ENCODE measurements at places on chromosomes 16 and 17. TPM values are rescaled to one million over a fixed set of nuclear protein-coding genes. Genes with fewer than 3 reads are reported as not detected.

DNA sequence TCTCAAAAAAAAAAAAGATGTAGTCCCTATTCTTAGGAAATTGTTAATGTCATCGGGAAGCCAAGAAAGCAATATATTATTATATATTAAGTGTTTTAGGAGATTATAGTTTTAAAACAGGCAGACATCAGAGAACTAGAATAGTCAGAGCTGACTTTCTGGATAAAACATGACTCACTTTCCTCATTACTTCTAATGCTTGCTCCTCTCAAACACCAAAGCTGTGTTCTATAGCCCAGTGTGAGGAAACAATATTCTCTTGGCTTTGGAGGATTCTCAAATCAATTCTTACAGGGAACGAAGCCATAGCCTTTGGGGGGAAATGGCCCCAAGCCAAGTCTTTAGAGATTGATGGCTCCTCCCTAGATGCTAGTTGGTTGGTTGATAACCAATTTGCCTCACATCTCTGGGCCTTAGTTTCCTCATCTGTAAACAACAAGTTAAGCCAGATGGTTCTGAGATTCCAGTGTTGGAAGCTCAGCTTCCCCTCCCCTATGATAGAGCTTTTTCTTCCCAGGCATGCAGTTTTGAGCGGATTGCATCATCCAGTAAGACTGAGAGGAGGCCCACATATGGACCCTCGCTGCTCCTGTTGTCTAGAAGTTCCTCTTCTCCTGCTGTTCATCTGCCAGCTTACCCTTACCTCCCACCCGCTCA, 12.4 kb downstream of the NMT1 start:
- DNase-seq, result peak; percentile 27

GRCh38 chr16:83686726-83687125, 121.1 kb upstream of the HSBP1 start:
- no peak for DNase-seq

GRCh38 chr17:40056379-40057015, 2.3 kb upstream of the MED24 start:
- no peak for DNase-seq

DNA sequence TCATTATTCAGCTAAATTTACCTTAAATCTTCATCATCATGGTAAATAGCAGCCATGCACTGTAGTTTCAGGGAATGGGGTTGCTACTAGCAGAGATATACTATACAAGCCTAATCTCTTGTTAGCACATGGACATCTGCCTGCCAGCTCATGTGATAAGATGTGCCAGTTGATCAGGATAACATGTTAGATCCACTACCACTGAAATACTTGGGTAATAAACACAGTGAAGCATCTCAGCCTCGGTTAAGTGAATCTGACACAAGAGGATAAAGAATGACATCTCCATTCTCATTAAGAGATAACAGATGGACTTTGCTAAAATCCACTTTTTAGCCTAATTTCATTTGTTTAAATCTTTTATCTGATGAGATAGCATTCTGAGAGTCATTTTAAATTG, 256.1 kb downstream of the CDH8 start:
- no peak for DNase-seq

GRCh38 chr16:79664407-79664806, 63.9 kb upstream of the MAF start:
- DNase-seq, result no peak

DNA sequence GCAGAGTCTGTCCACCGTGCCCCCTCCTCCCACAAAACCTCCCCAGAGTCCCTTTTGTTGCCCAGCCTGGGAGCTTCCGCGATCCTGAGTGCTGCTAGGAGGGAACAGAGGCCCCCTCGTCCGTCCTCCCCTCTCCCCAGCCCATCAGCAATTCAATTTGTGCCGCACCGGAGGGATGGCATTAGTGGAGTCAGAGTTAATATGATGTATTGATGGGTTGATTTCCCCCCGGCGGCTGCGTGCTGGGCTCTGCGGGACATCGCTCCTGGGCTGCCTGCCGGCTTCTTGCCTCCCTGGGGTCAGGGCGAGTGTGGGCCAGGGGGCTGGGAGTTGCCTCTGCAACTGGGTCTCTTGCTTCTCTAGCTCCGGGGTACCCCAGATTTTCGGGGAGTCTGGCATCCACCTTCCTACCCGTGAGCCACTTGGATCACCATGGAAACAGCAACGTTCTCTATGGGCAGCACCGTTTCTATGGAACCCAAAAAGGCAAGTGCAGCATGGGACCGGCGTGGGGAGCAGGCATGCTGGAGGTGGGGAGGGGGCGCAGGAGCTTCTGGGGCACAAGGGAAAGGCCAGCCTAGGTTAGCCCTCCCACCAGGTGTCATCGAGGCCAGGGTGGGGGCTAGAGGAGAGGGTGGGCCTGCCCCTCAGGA, 42.9 kb downstream of the BAHCC1 start:
- no peak for DNase-seq

DNA sequence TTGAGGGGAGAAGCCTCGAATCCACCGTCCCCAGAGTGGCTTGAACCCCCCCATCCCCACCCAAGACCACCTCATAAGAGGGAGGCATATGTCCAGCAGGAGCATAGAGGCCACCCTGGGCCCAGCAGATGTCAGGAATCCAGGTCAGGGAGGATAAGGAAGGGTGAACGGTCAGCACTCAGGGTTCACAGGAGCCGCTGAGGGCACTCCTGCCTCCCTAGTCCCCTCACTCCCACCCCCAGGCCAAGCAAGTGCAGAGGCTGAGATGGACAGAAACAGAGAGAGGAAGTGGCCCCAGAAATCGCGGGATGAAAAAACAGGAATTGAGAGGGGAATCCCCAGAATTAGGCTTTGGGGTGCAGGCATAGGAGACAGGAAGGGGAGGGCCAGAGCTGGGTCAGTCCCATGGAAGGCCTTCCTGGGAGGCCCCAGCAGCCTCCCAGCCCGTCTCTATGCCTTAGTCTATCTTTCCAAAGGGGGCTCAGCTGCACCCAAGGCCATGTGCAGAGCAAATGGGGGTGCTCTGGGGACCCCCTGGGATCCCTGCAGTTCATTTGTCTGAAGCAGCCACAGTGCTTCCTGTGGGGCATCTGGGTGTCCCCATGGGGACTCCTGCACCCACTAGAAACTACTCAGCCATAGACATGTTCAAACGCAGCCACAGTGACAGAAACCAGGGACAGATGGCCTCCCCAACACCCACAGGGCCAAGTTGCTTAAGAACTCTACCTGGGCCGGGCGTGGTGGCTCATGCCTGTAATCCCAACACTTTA, 1.7 kb downstream of the CMTM3 start:
- DNase-seq, result no peak

DNA sequence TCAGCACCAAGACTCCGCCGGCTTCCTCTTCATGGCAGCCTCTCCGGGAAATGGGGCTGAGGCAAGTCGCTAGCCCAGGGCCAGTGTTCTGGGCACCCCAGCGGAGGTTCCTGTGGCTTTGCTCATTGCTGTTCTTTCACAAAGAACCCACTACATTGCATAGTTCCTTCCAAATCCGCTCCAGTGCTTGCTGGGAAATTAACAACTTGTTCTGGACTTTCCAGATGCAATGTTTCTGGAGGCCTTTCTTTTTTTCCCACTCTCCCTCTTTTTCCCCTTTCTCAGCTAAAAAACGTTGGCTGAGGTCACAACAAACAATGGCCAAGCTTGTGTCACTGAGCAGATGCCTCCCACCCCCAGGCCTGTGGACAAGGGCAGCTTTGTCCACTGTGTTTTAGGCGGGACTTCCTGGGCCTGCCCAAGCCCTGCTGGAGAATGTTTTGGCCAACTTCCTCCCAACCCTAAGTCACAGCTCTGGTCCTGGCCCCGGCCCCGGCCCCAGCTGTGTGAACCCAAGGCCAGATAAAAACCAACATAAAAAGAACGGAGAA, 131.5 kb upstream of the RCVRN start:
- peak; percentile 72 for DNase-seq

DNA sequence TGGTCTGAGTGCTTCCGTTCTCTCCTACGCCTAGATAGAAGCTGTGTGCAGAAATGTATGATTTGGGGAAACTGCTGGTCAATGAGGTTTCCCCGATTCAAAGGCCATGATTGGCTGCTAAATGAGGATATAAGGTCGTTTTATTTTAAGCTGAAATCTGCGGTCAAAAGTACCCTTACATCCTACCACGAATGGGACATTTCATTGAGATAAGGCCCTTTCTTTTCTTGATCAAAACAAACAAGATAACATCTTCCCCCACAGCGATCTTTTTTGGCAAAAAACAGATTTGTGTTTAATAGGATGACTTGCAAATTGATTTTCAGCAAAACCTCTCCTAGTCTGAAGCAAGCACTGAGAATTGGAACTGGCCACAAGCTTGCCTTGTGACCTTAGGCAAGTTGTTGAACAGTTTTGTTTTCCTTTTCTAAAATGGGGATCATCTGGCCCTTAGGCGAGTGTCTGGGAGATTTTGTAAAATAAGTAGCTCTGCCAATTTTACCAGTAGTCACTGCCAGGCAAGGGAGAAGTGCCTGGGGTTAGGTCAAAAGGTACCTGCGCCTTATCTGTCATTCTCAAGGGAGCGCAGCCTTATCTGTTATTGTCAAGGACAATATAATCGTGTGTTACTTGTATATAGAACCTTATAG, 635 bp downstream of the SCPEP1 start:
- DNase-seq, result no peak

DNA sequence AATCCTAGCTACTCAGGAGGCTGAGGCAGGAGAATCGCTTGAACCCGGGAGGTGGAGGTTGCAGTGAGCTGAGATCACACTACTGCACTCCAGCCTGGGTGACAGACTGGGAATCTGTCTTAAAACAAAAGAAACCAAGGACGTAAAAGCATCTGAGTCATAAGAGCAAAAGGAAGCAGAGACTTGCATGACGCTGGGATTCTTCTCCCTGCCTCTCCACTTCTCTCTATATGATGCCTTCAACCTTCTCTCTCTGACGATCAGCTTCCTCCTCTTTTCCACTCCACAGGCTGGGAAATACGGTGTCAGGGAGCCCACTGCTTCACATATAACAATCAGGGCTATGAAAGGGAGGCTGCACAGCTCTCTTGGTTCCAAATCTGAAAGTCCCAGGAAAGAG, 43.2 kb upstream of the CCL1 start:
- no peak for DNase-seq

DNA sequence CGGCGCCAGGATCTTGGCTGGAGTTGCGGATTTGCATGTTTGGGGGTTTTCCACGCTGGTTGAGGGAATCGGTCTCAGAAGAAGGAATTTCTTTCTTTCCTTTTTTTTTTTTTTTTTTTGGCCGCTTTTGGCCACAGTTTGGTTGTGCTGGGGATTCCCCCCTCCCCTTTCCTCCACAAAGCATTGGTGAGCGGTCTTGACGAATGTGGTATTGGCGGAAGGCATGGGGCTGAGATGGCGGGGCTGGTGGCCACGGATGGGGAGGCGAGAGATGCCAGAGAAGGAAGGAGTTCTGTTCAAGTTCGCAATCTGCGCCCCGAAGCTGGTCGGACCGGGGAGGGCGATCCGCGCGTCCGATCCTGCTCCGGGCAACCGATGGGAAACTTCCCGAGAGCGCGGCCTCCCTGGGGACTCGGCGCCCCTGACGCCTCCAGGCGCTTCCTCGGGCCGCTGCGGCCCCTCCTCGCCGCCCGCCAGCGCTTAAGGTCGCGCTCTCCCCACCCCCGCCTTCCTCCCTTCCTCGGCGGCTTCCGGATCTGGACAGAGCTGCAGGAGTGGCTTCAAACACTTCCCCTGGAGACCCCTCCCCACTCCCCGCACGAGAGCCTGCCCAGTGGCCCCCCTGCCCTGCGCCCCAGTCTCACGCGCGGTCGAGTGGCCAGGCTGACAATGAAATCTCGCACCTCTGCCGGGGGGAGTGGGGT, 43.2 kb downstream of the RAI1 start:
- peak; percentile 84 for DNase-seq

- peak; percentile 84 for DNase-seq
Observed at GRCh38 chr17:606508-607250, 108.0 kb downstream of the VPS53 start.

- DNase-seq, result peak; percentile 94
Observed at GRCh38 chr16:75590920-75591843, 25.0 kb downstream of the GABARAPL2 start.

DNA sequence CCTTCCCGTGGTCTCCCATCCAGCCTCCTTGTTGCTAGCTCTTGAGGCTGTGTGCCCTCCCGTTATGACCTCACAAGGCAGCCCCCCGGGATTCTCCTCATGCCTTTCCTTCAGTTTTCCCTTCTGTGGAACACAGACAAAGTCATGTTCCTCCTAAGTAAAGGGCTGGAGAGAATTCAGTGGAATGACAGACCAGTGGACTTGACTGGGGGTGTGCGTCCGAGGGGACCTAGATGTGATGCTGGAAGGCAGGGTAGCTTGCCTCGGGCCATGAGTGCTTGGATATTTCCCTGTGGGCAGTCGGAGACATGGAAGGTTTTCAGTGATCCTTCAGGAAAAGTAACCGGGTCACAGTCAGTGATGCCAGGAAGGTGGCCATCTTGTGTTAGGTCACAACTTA, 240.9 kb downstream of the CCDC182 start:
- DNase-seq, result no peak

GRCh38 chr17:7843536-7844291, 9.7 kb downstream of the KDM6B start:
- peak; percentile 87 for DNase-seq

DNA sequence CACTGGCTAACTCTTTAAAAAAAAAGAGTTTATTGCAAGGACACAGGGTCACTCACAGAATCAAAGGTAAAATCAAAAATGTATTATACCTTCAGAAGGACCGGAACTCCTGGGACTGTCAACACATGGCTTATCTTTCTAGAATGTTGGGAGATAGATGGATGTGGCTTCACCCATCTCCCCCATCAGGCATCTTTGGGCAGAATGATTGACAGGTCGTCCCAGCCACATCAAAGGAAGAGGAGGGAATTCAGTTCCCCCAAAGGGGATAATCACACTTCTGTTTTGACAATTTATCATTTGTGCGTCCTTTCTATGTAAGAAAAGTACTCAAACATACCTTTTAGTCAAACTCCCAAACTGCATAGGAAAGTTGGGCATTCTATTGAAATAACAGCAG, 228.6 kb upstream of the CDH5 start:
- no peak for DNase-seq

DNA sequence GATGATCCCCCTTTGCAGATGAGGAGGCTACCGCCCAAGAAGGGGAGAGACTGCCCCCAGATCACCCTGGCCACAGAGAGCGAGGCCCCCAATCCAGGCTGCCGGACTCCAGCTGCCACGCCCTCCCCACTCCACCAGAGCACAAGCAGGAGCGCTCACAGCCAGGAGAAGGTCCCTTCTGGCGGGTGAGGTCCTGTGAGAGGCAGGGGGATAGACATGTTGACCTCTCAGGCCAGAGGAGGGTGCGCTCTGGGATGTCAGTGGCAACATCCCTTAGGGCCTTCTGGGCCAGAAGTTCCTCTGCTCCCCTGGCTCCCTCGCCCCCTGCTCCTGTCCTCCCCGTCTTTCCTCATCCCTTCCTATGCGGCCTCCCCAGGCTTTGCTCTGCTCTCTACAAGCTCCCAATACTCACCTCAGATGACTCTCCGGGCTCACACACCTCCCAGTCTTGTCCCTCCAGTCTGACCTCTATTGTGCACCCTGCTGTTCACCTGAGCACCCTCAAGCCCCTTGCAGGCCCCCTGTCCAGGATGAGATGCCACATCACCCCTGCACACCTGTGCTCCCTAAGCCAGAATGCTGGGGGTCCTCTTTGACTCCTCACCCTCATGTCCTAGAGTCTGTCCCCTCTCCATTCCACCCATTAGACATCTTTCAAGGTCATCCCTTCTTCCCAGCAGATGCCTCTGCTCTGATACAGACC, 5.0 kb upstream of the NXPH3 start:
- no peak for DNase-seq

The CHST6 gene
- 4.2 TPM for polyA plus RNA-seq

The C17orf107 gene
- 1.3 TPM for polyA plus RNA-seq

The MYH3 gene
- 1.7 TPM for polyA plus RNA-seq

The TRPV2 gene
- 45.1 TPM for polyA plus RNA-seq

The KIF18B gene
- 0.87 TPM for polyA plus RNA-seq

The KCTD5 gene
- 31.8 TPM for polyA plus RNA-seq

The ACSM5 gene
- polyA plus RNA-seq, result 0.52 TPM

The RHBDL3 gene
- polyA plus RNA-seq, result 0.17 TPM

The KIF19 gene
- 4.2 TPM for polyA plus RNA-seq

The TBC1D26 gene
- polyA plus RNA-seq, result 0.30 TPM
